ENCODE measurements at places on chromosomes 6 and 20.

- no peak for DNase-seq
Measured at GRCh38 chr20:61299618-61300017, 47.6 kb downstream of the CDH4 start.

DNA sequence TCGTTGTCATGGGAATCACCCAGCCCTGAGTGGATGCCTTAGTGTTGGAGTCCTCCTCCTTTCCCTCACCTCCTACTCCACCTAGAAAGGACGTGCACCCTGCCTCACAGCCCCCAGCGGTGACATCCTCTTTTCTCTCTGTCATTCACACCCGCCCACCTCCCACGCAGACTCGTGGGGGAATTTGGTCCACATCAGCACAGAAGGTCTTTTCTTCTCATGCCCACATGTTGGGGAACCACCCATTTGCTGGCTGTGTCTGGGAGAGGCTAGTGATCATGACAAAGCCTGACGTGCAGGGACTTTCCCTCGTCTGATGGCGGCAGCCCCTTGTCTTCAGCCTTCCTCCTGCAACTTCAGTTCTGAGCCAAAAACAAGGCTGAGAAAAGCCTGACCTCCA, 96.0 kb upstream of the CNKSR3 start:
- DNase-seq, result no peak

GRCh38 chr6:111597291-111598086, 8.2 kb downstream of the TRAF3IP2 start:
- DNase-seq, result peak; percentile 81

DNA sequence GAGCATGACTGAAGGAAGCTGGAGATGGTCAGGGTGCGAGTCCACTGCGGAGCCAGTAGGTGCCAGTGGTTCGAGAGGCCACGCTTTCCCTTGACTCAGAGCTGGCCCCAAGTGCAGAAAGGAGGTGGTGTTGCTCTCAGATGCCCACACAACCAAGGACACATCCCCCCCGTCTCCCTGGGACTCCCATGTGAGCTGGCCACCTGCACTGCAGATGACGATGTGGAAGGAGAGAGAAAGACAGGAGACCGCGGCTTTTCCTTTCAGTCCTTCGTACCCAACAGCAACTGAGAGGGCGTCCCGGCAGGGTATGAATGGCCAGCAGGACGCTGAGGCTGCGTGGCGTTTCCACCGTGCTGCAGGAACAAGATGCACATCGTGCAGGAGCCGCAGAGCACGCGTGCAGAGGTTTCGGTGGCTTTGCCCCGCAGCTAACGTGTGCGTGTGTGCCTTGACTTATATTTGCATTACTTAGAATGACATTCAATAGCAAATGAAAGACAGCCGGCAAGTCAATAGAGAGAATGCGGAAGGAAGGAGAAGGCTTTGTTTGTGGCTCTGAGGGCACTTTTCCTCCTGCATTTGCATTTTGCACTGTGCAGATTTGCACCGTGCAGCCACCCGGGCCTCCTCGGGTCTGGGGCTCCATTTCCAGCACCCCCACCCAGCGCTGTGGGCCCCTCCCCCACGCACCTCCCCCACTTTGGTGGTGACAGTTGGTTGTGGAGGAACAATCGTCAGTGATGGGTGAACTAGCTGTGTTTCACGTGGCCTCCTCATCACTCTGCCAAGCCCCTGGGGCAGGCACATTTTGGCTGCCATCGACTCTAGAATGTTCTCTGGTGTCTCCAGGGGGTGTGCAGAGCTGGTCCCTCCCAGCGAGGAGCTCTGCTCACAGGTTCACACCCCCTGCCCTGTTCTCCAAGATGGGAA, 26.4 kb upstream of the BHLHE23 start:
- DNase-seq, result no peak

GRCh38 chr20:34522969-34523871, 7.0 kb downstream of the DYNLRB1 start:
- DNase-seq, result peak; percentile 87

- peak; percentile 36 for DNase-seq
Measured at GRCh38 chr6:22145823-22146677, 150.8 kb downstream of the PRL start.

- peak; percentile 9 for DNase-seq
Measured at GRCh38 chr6:110620065-110620464, 143.7 kb upstream of the SLC22A16 start.

DNA sequence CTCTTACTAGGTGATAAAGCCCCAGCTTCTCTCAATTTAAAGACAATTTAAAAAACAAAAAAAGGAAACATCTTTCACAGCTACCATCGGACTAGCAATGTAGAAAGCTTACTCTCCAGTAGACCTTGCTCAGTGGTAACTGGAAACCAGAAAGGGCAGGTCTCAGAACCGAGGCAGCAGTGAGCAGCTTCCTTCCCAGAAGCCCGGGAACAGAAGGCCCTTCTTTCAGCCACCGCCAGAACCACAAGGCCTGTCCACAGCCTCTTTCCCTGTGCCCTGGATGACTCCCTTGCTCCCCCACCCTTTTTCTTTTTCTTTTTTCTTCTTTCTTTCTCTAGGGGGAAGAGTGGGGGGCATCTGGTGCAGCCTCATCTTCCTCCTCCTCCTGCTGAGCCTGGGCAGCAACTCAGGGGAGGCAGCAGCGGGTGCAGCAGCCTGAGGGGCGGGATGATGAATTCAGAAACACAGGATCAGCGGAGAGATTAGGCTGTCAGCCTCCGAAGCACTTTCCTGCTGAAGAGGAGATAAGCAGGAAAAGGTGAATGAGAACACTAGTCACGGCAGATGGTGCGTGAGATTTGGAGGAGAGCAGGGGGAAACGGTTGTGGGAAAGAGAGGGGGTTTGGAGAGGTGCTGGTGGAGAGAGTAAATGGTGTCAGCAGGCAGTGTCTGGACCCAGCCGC, 158.5 kb downstream of the ID4 start:
- no peak for DNase-seq

GRCh38 chr20:5557123-5557522, 193.1 kb upstream of the SHLD1 start:
- DNase-seq, result peak; percentile 58

- no peak for DNase-seq
Measured at GRCh38 chr6:13272131-13273046, 55.9 kb downstream of the TBC1D7 start.

GRCh38 chr6:54071821-54072340, 39.4 kb upstream of the MLIP start:
- no peak for DNase-seq
